ENCODE measurements at places on chromosomes 16 and 17. TPM values are rescaled to one million over a fixed set of nuclear protein-coding genes. Genes with fewer than 3 reads are reported as not detected.

GRCh38 chr16:85901773-85902365 lies 2.9 kb downstream of the IRF8 start:
- DNase-seq = no peak

- DNase-seq = no peak
Observed at GRCh38 chr16:24520983-24521382, 18.4 kb upstream of the RBBP6 start.

DNA sequence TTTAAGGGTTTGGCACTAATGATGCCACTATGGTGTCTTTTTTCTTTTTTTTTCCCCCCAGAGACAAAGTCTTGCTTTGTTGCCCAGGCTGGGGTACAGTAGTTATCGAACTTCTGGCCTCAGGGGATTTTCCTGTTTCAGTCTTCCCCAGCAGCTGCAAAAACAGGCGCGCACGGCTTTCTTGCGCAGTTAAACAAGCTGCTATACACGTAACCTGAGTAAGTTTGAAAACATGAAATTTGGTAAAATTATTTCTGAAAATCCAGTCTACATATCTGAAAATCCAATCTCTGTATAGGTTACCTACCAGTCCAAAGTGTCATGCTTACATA lies 11.8 kb downstream of the TEX14 start:
- no peak for DNase-seq

Gene ZSCAN10
- 0.30 TPM for polyA plus RNA-seq

DNA sequence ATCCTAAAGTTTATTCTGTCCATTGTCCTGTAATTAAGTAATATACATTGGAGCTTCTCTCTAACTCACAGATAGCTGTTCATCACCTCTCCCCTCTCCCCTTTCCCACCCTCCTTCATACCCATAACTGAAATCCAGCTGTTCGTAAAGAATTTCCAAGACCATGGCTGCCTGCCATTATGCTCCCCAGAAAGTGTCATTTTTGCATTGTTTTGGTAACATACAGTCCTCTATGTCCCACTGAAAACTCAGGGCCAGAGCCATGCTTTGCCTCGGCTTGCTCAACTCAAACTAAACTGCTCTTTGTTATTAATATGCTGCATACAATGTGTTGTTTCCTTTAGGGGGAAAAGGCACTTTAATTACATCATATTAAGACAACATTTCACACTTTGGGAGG lies 132.0 kb downstream of the MRTFB start:
- no peak for DNase-seq

Measured in renal pelvis (tissue), 12 donors.